NCI-H187 (cell line): ENCODE measurements at places on chromosomes 12 and 14.

DNA sequence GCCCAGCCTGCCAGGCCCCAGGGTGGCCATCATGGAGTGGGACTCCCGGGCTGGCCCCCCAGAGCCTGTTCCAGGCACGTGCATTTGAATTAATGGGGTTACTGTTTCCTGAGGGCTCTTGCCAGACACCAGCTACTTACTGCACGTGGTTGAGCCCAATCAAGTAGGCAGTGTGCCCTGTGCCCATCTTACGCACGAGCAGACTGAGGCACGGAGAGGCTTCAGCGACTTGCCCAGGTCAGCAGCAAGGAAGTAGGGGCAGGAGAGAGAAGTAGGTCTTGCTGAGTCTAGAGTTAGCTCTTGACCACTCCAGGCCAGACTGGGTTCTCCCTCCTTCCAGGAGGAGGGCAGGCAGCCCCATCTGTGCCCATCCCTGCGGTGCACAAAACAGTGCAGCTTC lies 67.7 kb downstream of the DIO3 start:
- no peak for DNase-seq

GRCh38 chr14:73613046-73613383 lies 698 bp downstream of the ACOT6 start:
- no peak for DNase-seq

DNA sequence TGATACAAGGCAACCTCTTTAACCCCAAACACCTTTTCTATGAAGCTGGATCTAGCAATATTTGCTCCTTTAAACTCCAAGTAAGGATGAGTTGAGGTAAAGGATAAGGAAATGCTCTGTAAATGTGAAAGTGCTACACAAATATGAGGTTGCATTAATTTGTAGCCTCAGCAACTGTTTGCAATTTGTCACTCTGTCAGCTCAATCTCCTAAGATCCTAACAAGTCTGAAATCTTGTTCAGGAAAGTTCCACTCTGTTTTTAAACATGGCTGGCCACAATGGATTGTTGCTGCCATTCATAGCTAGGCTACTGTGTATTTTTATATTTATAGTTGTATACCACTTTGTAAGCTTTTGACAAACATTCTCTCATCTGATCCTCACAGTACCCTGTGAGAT lies 51.3 kb downstream of the SCN8A start:
- DNase-seq, result no peak

DNA sequence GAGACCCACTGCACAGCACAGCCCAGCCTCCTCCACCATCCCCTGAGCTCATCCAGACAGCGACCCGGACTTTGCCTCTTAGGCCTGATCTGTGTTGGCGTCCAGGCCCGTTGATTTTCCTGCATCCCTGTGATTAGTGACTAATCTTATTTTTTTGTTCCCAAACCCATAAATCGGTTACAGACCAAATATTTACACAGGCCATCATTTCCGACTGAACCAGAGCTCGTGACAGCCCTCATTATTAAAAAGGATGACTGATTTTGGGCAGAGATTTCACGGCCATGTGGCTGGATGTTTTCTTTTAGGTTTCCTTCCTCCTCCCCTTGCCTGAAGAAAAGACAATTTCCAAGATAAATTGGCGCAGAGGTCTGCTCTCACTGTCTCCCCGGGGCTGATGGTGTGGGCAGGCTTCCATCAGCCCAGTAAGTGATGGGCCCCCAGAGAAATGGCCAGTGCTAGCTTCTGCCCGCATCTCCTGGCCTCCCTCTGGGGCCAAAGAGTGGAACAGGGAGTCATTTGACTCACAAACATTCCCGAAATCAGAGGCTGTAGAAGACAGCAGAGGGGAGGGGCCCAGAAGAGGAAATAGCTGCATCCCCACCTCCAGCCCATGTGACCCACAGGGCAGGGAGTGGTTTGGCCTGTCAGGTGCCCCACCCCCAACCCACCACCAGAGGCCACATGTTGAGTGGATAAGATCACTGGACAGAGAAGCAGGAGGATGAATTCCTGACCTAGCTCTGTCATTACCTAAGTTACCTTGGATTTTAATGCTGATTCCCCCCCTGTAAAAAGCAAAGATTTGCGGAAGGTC lies 283.5 kb downstream of the KSR2 start:
- DNase-seq, result no peak
